ENCODE measurements at places on chromosomes 6 and 20. TPM values are rescaled to one million over a fixed set of nuclear protein-coding genes. Genes with fewer than 3 reads are reported as not detected.
A peak's percentile ranks its signal among the peaks of the same experiment; 100 is the strongest.

The SAYSD1 gene
- 7.0 TPM for total RNA-seq

The BPIFB1 gene
- not detected for total RNA-seq

The KIAA0408 gene
- total RNA-seq = 1.1 TPM

The CALHM4 gene
- not detected for total RNA-seq

The HMGCLL1 gene
- 0.97 TPM for total RNA-seq

The C6orf163 gene
- 1.4 TPM for total RNA-seq

The C6orf141 gene
- not detected for total RNA-seq

The ZSCAN23 gene
- 1.1 TPM for total RNA-seq

GRCh38 chr20:34876406-34877282, at the start of gene ACSS2:
TSS of gene ACSS2 (plus strand) at chr20:34876612. CDS start at chr20:34876646, 34 bp downstream.
- peak; percentile 99 for DNase-seq
- H3K4me3 ChIP-seq = peak within 1 kb of the TSS; percentile 75
- H3K27me3 ChIP-seq = no peaks in the 10 kb centered on the region
- no peaks in the 10 kb centered on the region for H3K36me3 ChIP-seq

DNA sequence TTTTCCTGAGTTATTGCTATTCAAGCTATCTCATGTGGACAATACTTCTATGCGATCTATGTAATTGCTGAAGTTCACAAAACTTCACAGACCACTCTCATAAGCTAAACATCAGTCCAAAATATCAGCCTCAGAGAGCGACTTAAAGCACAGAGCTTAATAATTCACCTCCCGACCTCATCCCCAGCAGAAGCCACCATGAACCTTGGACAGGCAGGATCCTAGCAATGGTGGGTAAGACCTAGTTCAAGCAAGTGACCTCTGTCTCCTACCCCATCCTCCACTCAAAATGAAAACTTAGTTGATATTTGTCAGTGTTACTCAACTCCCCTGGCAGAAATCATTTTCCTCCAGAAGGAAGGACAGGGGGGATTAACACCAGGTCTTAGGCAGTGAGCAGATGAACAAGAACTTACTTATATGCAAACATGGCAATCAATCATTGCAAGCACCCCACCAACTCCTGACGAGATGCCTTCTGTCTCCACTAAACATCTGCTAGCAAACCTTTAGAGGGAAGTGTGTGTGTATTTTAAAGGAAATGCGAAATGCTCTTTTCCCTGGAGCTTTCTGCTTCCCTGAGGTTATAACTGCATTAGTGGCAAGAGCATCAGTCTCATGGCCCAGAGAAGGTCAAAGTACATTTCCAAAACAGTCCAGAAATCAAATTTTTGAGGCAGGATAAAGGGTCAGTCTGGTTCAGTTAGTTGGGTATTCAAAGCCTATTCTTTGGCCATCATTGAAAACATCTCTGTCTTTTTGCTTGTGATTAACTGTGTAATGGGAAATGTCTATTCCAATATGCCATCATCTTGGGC, 90.0 kb downstream of the SLC22A23 start:
- H3K4me1 ChIP-seq = peaks cover 12% of the 10 kb centered on the region
- no peaks in the 10 kb centered on the region for H3K27me3 ChIP-seq
- H3K36me3 ChIP-seq = no peaks in the 10 kb centered on the region
- no peak overlapping the region for H3K27ac ChIP-seq

DNA sequence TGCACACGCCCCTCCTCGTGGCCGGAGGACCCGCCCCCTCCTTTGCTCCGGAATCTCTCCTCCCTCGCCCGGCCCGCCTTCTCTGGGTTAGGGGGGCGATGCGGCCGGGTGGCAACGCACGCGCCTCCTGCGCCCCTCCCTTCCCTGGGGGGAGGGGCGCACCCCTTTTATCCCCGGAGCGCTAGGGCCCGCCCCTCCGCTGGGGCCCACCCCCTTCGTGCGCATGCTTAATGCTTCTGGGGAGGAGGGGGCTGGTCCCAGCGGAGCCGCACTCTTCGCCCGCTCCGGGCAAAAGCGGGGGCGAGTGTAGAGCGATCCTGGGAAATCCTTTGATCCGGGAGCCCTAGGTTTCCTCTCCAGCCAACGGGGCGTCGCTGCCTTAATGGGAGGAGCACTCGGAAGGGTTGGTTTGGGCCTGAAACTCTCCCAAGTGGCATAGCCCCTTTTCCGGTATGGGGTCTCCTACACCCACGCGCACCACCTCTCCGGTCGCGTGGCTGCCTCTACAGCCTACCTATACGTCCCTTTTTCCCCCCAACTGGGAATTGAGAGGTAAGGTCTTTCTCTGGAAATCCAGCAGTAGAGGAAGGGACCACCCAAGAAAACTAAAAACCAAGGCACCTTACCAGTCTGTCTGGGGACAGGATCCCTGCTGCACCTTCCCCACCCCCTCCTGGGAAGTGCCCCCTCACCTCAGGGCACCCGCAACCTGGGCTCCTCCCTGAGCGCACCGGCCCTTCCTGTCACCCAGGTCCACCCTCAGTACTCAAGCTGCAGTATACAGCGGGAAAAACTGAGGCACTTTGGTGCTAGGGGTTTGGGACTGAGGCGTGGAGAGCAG, 2.1 kb downstream of the SOX12 start:
- peak overlapping the region; percentile 80 for H3K27ac ChIP-seq
- H3K4me3 ChIP-seq = no peak overlapping the region
- peaks cover 53% of the 10 kb centered on the region for H3K4me1 ChIP-seq
- H3K27me3 ChIP-seq = no peaks in the 10 kb centered on the region
- H3K36me3 ChIP-seq = no peaks in the 10 kb centered on the region

DNA sequence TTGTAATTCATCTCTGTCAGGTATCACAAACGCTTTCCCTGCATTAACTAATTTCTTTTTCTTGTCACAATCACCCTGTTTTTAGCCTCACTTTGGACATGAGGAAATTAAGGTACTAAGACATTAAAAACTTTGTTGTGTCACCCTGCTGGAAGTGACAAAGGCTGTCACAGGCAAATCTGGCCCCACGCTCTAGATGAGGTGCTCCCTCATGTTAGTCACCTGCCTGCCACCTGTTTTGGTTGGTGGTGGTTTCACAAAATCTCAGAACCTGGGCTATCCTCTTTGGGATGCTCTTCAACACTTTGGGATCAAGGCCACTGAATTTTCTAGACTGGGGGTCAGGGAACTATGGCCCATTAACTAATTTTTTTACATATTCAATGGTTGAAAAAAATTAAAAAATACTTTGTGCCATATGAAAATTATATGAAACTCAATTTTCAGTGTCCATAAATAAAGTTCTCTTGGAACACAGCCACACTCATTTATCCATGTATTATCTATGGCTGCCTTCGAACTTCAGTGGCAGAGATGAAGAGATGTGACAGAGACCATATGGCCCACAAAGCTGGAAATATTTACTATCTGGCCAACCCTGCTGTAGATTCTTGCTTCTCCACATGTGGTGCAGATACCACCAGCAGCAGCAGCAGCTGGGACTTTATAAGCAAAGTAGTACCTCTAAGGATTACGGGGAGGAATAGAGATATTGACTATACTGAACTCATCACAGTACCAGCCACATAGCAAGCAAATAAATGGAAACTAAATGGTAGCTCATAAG, 16.1 kb upstream of the TNFAIP3 start:
- H3K36me3 ChIP-seq = no peaks in the 10 kb centered on the region
- H3K4me1 ChIP-seq = no peaks in the 10 kb centered on the region
- no peak overlapping the region for H3K27ac ChIP-seq
- H3K27me3 ChIP-seq = no peaks in the 10 kb centered on the region
- DNase-seq = no peak

GRCh38 chr20:44664131-44664530, 12.6 kb upstream of the ADA start:
- DNase-seq = no peak
- no peaks in the 10 kb centered on the region for H3K4me1 ChIP-seq
- no peaks in the 10 kb centered on the region for H3K27me3 ChIP-seq
- peak overlapping the region; percentile 54 for H3K27ac ChIP-seq
- no peaks in the 10 kb centered on the region for H3K36me3 ChIP-seq

- peaks cover 48% of the 10 kb centered on the region for H3K36me3 ChIP-seq
- no peaks in the 10 kb centered on the region for H3K27me3 ChIP-seq
- no peak overlapping the region for H3K27ac ChIP-seq
- no peaks in the 10 kb centered on the region for H3K4me1 ChIP-seq
Measured at GRCh38 chr6:498795-499231, 107.3 kb downstream of the IRF4 start.

DNA sequence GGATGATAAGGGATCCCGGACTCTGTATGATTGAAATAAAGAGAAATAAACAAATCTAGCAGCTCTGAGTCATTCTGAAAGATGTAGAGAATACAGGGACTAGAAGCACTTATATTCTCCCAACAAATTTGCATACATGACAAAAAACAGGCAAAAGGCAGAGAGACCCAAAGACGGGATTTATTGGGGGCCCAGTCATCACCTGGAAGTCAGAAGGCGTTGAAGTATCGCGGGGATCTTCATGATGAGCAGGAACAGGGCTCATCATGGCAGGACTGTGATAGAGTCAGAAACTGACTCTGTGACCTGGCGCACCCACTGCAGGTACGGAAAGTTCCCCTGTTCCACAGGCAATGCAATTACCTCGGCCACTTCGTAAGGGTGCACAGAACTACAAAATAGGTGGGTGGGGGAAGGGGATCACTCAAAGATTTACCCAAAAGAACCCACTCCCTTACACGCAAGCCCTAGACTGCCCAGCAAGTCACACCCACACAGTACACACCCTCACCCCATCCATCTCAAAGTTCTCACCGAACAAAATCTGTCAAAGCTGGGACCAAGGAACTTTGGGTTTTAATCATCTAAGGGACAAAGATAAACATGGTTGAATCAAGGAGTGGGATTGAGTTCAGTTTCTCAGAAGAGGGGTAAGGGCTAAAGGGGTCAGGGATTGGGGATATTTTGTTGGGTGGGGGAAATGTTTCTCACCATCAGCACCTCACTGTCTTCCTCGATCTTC, 1.4 kb downstream of the CUTA start:
- no peaks in the 10 kb centered on the region for H3K36me3 ChIP-seq
- H3K27ac ChIP-seq = peak overlapping the region; percentile 90
- H3K27me3 ChIP-seq = no peaks in the 10 kb centered on the region
- no peak for DNase-seq

DNA sequence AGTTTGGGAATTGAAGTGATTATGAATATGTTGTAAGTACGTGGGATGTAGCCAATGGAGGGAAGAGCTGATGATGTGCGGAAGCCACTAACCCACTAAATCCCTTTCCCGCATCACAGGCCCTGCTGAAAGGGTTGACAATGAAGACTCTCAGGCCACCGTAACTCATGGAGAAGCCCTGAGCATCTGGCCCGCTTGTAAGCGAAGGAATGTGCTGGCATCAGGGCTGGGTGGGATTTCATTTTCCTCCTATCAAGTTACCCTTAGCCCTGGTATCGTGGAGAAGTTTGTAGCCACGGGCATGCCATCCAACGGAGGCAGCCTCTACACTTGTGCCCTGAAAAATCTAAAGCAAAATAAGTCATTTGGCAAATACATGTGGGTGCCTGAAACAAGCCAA, 355.0 kb downstream of the CDH26 start:
- H3K4me1 ChIP-seq = no peaks in the 10 kb centered on the region
- H3K27me3 ChIP-seq = no peaks in the 10 kb centered on the region
- no peak overlapping the region for H3K4me3 ChIP-seq
- no peak overlapping the region for H3K27ac ChIP-seq
- H3K36me3 ChIP-seq = no peaks in the 10 kb centered on the region

DNA sequence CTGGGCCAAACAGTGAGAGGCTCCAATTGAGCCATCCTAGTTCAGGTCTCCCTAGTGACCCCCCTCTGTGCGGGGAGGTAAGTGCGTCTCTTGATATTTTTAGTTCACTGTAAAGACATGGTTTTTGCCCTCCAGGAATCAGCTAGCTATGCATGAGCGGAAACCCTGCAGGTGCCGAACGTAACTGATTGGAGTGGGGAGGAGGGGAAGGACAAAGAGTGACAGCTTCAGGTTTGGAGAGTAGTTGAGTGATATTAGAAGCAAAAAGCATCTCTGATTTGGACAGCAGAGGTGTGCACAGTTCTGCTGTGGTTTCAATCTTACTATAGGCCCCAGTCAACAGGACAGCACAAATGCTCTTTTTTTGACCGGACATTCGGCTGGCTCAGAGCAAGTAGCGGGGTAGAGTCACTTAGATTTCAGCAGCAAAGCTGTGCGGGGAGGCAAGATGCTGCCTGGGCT, 31.8 kb downstream of the TBC1D7 start:
- H3K27ac ChIP-seq = no peak overlapping the region
- H3K4me1 ChIP-seq = peaks cover 9% of the 10 kb centered on the region
- peaks cover 89% of the 10 kb centered on the region for H3K36me3 ChIP-seq
- no peak for DNase-seq
- no peaks in the 10 kb centered on the region for H3K27me3 ChIP-seq

GRCh38 chr6:111727802-111728201, 122.1 kb upstream of the TRAF3IP2 start:
- H3K27me3 ChIP-seq = no peaks in the 10 kb centered on the region
- peaks cover 7% of the 10 kb centered on the region for H3K36me3 ChIP-seq

- no peak overlapping the region for H3K4me3 ChIP-seq
- H3K36me3 ChIP-seq = no peaks in the 10 kb centered on the region
- peaks cover 9% of the 10 kb centered on the region for H3K4me1 ChIP-seq
Measured at GRCh38 chr6:137931849-137932465, 64.9 kb downstream of the TNFAIP3 start.

DNA sequence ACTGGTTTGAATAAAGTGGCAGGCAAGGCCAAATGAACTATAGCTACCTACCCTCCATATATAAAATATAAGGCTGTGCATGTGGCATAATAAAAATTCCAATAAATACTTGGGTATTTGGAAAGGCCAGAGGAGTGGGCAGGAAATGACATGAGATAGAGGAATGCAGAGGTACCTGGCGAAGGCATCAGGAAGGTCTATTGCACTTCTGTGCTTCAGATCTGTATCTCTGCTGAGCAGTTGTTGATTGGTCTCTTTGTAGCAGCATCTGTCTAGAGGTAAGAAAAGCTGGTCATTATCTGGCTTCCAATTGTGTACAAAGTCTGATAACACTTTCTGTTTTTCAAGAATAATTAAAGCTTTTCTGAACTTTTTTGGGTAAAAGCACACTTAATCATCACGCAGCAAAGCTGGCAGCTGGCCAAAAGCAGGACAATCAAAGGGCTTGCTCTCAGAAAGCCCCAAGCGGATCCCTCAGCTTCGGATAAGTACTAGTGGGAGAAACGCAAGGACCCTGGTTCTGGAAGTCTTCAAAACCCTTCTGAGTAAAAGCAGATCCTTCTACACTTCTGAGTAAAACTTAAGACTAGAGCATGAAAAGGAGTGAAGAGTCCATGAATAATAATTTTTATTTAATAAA, 120.1 kb upstream of the TCF21 start:
- H3K27me3 ChIP-seq = no peaks in the 10 kb centered on the region
- no peaks in the 10 kb centered on the region for H3K36me3 ChIP-seq
- H3K4me3 ChIP-seq = no peak overlapping the region
- no peak overlapping the region for H3K27ac ChIP-seq
- peaks cover 6% of the 10 kb centered on the region for H3K4me1 ChIP-seq

Data from heart right ventricle (tissue), 16 donors.